ENCODE measurements at places on chromosomes 12 and 14. TPM values are rescaled to one million over a fixed set of nuclear protein-coding genes. Genes with fewer than 3 reads are reported as not detected.
A peak's percentile ranks its signal among the peaks of the same experiment; 100 is the strongest.

- DNase-seq = no peak
These were observed 1314.6 kb upstream of the TMEM132C start for GRCh38 chr12:126952096-126953007.

DNA sequence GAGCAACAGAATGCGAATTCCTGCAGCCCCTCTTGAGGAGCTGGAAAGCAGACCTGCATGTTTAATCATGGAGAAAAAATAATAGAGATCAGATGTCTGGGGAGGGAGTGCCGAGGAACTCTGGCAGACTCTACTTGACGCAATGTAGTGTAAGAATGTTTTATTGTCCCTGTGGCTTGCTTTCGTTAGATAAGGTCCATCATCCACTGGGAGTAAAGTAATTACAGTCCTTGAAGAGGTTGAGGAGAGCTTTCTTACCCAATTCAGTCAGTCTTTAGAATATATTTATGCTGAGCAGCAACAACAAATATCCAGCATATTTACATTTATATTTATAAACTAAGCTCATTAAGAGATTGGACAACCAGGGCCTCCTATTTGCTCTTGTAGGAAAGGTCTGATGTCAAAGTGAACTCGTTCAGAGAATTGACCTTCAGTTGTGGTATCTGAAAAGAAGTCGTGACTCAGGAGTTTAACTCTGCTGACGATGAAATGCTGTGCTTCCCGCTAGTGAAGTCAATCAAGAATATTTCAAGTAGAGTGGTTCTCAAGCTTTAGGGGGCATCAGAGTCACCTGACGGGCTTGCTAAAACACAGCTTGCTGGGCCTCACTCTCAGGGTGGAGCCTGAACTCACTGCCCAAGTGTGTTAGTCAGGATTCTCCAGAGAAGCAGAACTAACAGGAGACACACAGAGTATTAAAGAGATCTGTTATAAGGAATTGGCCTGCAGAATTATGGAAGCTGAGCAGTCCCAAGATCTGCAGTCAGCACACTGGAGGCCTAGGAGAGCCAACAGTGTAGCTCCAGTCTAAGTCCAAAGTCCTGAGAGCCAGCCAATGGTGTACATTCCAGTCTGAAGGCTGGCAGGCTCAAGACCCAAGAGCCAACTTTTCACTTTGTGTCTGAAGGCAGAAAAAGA, 139.3 kb upstream of the LMNTD1 start:
- peak; percentile 85 for DNase-seq

DNA sequence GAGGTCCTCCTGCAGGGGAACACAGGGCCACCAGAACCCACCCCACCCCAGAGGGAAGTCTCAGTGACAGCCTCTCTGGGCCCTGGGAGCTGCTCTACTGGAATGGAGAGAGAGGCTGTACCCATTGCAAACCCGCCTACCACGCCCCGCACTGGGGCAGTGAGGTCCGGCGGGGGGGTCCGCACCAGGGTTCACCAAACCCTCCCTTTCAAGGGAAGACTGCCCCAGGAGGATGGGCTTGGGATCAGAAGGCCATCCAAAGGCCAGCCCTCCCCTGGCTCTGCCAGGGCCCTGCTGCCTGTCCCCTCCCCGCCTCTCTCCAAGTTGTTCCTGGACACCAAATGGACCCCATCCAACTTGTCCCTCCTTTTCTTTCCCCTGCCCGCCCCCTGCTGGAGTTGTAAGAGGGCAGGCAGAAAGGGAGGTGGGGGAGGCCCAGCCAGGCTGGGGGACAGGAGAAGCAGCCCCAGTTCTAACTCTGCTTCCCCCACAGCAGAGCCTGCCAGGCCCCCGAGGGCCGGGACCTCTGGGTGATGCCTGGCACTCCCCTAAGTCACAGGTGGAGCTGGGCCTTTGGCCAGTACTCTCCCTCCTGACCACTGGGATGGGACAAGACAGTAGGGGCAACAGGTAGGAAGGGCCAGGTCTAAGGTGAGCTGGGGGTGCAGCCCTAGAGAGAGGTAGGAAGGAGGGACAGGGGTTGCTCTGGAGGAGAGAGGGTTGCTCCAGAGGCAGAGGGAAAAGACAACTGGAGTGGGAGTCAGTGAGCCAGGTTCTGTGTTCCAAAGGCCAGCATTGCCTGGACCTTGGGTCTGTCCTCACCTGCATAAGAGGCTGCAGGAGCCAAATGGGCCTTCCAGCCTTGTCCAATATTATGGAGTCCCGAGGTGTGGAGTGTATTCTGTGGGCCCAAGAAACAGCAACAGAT, 3.2 kb upstream of the DIO3 start:
- peak; percentile 6 for DNase-seq

GRCh38 chr12:94260717-94261116, 112.3 kb downstream of the PLXNC1 start:
- DNase-seq = no peak

GRCh38 chr12:31728289-31728916, 418 bp downstream of the AMN1 start:
- DNase-seq = peak; percentile 28

The LBHD2 gene
- not detected for total RNA-seq

The TAS2R13 gene
- total RNA-seq = 3.9 TPM

DNA sequence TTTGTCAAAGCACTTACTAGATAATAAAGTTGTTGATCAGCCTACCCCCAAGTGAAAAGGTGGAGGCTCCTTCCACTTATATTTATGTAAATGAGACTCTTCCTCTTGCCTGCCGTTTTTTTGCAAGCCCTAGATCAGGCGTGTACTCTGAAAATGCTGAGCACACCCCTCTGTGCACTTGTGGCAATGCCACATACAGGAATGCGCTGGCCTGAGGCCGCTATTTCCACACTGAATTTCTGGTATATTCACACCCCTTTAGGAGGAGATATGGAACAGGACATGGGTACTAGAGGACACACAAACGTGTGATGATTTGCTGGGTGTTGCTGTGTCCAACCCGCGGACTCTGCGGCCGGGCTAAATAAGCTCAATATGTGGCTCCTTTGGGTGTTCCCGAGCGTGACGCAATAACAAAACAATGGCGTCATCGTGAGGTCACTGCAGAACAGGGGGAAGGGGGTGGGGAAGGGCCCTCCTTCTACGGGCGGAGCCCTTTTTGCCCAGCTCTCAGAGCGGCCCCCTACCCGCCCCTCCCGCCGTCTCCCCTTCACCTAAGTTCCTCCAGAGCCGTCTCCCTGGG, 554 bp upstream of the TSPAN31 start:
- DNase-seq = peak; percentile 90

DNA sequence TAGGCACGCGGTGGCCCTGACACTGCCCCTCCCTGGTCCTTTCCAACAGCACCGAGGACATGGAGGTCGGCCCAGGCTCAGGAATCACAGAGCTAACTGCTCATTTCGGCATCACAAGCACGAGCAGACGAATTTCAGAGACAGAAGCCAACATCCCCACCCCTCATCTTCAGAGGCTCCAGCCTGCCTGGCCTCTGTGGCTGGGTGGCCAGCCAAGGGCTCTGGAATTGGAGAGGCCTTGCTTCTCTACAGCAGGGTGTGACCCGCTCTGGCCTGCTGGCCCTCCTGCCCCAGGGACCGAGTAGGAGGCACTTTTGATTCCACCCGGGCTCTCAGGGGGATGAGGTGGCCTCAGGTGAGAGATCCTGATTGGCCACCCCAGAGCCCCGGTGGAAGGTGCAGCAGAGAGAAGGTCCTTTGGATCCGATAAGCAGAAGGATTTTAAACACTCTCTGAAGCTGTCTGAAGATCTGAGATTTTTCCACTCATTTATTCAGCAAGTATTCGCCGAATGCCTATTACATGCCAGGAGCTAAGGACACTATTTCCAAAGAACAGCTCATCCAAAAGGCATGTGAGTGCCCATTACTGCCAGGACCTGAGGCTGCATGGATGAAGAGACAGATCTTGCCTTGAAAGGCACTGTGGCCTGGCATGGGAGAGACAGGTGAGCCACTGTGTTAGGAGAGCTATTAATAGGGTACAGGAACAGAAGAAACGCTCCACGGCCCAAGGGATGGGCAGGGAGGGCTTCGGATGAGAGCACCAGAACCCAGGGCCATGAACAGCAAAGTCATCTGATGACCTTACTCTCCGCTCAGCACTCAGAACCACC, 10.2 kb downstream of the BAG5 start:
- no peak for DNase-seq

The HPD gene
- total RNA-seq = not detected

- peak; percentile 83 for DNase-seq
These were observed 13.5 kb upstream of the FLRT2 start for GRCh38 chr14:85516239-85517113.

The CBLN3 gene
- 1.7 TPM for total RNA-seq

- DNase-seq = peak; percentile 49
These were observed 620 bp downstream of the TMTC1 start for GRCh38 chr12:29782871-29783772.

DNA sequence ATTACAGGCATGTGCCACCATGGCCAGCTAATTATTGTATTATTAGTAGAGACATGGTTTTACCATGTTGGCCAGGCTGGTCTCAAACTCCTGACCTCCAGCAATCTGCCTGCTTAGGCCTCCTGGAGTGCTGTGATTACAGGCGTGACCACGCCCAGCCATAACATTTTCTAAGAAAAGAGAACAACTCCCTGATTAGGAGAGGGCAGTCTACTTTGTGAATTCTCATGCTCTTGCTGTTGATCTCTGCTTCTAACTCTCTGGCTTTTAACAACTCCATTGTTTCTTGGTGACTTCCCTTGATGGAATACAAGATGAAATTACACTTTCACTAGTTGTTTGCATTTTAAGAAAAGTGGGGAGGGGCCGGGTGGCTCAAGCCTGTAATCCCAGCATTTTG, 33.6 kb downstream of the SSH1 start:
- peak; percentile 58 for DNase-seq

DNA sequence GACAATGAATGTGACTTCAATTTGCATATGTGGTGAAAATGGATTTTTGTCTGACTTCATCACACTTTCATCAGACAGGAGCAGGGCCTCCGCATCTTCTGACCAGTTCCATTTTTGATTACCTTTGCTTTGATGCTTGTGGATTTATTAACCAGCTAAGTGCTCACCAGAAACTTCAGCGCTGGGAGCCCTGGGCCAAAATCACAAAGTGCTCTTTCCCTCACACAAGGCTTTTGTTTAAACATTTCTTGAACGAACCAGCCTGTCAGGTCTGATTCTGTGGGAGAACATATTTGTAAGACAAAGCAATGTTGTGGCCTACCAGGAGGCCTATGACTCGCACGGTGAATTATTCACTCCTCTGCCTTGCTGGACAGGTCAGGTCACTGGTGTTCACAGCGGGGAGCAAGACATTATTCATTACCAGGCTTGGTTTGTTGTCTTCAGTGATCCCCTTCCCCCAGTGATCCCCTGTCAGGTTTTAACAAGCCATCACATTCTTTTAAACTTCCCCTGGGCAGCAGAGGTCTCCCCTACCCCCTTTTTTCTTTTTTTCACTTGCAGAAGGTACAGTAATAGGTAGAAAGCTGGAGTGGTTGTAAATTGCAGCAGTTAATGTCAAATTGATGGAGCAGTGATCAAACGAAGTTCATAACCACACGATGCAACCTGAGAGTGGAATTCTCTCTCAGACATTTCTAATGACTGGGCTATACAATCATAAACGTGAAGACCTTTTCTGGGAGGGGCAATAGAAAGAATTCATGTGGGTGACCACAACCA, 167.5 kb upstream of the PRICKLE1 start:
- DNase-seq = peak; percentile 63

- DNase-seq = no peak
These were observed 583.1 kb upstream of the SEL1L start for GRCh38 chr14:82116721-82117120.

Data from fibroblast of villous mesenchyme (primary cell).